ENCODE measurements at places on chromosomes 6 and 20.

DNA sequence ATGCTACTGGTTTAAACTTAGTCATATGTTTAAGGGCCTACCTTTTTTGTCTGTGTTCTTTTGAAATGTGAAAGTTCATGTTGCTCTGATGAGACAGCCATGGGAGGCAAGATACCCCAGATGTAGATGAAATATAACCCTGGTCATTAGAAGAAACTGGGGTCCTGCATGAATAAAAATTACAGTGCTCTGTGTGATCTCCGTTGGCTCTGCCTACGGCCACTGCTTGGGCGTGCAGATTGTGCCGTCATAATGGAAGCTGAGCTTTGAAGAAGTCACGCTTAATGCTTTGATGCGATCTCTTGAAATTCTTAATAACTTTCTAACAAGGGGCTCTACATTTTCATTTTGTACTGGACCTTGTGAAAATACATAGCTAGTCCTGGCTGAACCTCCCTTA lies at the start of gene TAAR2:
TAAR2 (minus strand) TSS at position 101 of the 400 bp plus-strand sequence; CDS start at position 101, 0 bp downstream.
- DNase-seq, result no peak

DNA sequence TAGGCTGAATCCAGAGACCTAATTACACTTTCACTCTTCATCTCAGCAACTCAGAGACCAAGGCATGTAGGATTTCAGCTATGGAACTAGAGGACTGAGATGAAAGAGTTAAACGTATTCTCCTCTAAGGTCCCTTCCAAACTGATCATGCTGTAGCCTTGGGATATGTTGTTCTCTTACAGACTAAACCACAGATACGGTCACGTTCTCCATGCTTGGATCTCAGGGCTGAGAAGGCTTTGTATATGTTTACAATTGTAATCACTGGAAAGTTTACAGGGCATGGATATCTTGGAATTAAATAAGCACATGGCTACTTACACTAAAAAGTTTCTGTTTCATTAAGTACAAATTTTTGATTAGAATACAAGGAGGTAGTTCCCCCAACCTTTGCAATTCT lies 50.1 kb downstream of the PKIB start:
- DNase-seq, result no peak

GRCh38 chr6:12977806-12978205 lies 261.2 kb downstream of the PHACTR1 start:
- no peak for DNase-seq

- DNase-seq, result no peak
Measured at GRCh38 chr6:36357872-36358225, 21.2 kb upstream of the BNIP5 start.

- DNase-seq, result no peak
Measured at GRCh38 chr20:23049201-23050075, at the start of gene THBD. THBD (minus strand) TSS chr20:23049672; CDS start chr20:23049504, 168 bp downstream.

DNA sequence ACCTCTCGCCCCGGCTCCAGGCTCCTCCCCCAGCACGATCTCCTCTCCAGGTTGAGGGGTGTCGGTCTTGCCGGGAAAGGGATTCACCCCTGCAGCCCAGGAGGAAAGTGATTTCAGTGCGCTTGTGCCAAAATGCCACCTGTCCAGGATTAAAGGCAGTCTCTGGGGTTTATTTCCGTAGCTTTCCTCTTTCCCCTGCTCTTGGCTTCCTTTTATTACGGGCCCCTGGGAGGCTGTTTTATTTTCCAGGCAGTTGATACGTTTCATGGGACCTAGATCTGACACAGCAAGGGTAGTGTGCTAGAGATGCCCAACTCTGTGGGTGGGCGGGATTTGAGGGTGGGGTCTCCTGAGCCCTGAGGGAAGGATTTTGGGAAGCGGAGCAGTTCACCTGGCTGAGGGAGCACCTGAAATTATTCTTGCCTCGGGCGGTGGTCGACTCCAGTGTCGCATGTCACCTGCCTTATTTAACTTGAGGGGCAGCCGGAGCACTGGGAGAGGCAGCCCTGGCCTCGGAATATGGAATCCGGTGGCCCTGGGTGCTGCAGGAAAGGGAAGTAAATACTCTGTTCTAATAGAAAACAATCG lies 9.5 kb upstream of the NKX2-2 start:
- DNase-seq, result no peak
